ENCODE measurements at places on chromosomes 16 and 17.

DNA sequence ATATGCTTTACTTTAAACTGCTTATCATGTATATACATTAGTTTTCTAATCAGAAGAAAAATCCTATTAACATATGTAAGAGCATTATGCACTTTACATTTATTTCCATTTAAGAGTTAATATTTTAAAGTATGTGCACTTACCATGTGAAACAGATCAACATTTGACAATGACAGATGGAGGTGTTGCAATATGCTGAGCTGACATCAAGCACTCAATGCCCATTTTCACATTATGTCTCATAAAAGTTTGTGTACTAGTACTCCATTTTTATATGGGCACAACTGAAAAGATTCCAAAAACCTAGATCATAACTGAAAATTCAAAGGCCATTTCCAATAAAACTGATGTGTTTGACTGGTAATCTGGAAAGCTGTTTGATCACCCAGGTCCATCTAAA lies 420.9 kb upstream of the SOX9 start:
- DNase-seq: no peak

DNA sequence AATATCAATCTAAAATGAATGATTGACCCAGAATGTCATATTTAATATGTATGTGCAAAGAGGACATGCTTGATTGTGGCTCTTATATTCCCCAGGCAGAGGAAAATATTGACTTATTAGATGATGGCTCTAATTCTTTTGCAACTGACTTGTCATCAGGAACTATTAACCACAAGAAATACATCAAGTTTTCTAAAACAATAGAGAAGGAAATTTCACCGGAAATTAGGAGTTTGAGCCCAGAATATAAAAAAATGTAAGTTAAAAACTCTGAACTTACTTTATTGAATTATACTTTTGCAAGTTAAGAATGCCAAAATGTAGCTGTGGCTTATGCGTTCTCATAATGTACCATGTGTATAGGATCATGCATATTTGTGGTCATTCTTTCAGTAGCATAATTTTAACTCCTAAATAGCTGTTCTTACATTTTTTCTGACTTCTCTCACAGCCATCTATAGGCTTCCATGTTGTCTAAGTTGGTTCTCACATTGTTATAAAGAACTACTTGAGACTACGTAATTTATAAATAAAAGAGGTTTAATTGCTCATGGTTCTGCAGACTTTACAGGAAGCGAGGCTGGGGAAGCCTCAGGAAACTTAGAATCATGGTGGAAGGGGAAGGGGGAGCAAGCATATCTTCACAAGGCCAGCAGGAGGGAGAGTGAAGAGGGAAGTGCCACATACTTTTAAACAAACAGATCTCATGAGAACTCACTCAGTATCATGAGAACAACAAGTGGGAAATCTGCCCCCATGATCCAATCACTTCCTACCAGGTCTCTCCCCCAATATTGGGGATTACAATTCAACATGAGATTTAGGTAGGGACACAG lies 11.6 kb downstream of the EFCAB13 start:
- no peak for DNase-seq

DNA sequence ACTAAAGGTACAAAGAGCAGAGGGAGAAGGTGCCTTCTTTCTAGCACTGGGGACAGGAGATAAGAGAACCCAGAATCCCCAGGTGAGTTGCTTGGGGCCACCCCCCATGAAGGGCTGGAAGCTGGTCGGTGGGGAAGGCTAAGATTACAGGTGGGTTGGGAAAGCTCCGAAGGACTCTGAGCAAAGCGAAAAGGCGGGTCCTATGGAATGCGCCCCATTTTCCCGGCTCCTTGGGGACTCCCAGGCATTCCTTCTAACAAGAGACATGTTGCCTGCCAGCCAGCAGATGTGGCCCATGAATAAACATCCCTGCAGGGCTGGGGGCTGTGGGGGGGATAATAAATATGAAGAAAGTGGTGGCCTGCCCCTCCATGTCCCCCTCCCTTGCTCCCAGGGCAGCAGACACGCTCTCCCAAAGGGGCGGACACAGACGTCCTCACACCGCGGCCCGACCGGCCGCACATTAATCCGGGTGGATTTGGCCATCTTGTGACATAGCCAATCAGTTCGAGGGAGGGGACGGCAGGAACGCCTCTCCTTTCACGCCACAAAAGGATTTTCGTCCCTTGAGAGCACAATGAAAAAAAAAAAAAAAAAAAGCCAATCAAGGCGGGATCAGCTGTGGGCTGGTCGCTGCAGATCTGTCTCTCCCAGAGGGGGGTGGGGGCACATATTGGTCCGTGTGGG lies 98.5 kb downstream of the SOX9 start:
- no peak for DNase-seq

DNA sequence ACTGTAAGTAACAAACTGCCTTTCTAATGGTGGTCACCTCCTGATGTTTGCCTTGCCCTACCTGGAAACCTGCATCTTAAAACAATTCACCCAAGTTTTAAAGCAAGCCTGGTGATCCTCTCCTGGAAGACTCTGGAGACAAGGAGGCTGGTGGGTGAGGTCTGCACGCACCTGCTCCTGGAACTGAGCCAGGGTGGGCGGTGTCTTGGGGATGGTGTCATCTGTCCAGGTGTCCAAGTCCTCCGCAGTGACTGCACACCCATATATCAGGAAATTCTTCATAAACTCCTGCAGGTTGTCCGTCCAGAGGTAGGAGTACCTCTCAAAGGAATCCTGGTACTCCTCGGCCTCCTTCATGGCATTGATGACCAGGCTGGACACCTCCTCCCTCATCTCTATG lies 44.9 kb downstream of the DNAH17 start:
- no peak for DNase-seq

GRCh38 chr16:12043953-12044352 lies 67.4 kb downstream of the SNX29 start:
- DNase-seq: no peak

DNA sequence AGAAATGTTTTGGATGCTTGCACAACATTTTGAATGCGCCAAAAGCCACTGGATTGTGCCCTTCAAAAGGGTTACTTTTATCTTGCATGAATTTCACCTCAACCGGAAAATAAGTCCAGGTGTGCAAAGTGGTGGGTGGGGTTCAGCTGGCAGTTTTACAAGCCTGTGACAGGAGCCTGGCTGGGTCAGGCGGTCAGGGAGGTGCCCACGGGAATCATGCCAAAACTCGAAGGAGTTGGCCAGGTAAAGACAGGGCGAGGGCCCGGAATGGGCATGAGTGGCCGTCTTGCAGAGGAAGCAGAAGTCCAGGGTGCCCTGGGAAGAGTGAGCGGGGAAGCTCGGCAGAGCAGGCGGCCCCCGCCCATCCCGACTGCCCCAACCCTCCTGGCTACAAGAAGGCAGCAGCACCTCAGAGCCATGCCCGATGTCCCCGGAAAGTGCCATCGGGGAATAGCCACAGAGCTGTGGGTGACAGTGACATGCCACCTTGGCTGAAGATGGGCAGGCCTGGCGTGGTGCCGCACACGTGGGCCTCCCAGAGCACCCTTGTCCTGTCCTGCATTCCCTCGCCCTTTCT lies 19.1 kb upstream of the CACNG1 start:
- DNase-seq: no peak

GRCh38 chr16:70695331-70696070 lies 9.6 kb upstream of the MTSS2 start:
- no peak for DNase-seq

DNA sequence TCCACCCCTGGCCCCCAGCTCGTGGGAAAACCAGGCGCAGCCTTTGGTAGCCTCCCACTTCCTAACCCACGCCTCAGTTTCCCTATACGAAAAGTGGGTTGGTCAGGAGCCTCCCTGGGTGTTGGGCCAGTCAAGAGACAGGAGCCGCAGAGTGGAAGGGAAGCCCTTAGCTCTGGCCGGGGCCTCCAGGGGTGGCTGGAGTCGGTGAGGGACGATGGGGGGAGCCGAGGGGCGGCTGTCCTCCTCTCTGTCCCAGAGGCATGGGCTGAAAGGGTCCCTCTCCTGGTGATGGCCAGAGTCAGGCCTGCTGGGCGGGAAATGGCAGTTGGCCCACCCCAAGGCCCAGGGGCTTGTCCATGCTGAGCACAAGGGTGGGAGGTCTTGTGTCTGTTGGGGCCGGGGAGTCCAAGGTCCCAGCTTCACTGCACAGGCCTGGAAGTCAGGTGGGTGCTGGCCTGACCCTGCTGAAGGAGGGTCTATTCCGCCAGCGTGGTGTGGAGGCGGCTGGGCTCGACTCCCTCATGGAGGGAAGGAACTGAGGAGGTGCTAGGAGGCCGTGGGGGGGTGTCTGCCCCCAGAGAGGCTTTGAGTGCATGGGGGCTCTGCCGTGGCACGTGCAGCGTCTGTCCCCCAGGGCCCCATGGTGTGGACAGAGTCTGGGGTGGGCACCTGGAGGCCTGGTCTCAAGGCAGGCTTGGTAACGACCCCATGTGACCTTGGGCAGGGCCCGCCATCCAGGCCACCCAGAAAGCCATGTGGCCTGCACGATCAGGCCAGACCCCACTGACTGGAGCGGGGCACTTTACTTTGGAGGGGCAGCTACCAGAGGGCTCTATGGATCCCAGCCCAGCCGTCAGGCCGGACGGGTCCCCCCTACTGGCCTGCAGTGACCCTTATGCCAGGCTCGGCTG lies 1.1 kb downstream of the SLC16A3 start:
- DNase-seq: no peak

GRCh38 chr17:36813357-36813756 lies 123.9 kb upstream of the LHX1 start:
- no peak for DNase-seq

- peak; percentile 61 for DNase-seq
Measured at GRCh38 chr17:28612936-28613872, 781 bp downstream of the RSKR start.

GRCh38 chr17:77153999-77154586 lies 13.3 kb downstream of the SEC14L1 start:
- peak; percentile 26 for DNase-seq

DNA sequence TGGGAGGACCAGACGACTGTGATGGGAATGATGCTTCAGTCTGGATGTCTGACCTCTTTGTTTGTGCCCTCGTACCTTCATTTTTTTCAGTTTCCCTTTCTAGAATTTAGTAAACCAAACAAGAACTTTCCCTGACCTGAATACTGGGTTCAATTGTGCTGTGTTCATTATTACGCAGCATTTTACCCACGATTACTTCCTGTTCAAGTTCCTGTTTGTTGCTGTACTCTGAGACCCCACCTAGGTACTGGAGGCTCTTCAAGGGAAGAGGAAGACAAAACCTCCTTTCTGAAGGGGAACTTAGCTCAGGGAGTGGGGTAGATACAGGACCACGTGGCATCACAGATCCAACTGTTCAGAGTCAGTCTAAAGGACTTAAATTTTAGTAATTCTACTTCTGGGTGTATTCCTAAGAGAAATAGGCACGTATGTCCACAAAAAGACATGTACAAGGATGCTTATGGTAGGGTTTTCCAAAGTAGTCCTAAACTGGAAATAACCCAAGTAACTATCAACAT lies 9.2 kb upstream of the PRKCB start:
- no peak for DNase-seq

All from trophoblast cell (in vitro differentiated cells and primary cell).